ENCODE measurements at places on chromosomes 1 and 21. TPM values are rescaled to one million over a fixed set of nuclear protein-coding genes. Genes with fewer than 3 reads are reported as not detected.

Gene FALEC
- 1.2 TPM for total RNA-seq

Gene CAMK1G
- 2.1 TPM for total RNA-seq

GRCh38 chr21:31583498-31583897 lies 76.0 kb upstream of the SOD1 start:
- H3K36me3 ChIP-seq = no peaks in the 10 kb centered on the region
- DNase-seq = no peak
- H3K27me3 ChIP-seq = no peaks in the 10 kb centered on the region
- H3K4me3 ChIP-seq = no peak overlapping the region

- peaks cover 18% of the 10 kb centered on the region for H3K4me1 ChIP-seq
- H3K27me3 ChIP-seq = no peaks in the 10 kb centered on the region
- peak within 1 kb of the TSS; percentile 95 for H3K27ac ChIP-seq
Measured at GRCh38 chr1:153985941-153986761, at the start of gene RAB13. Gene RAB13 (minus strand): TSS chr1:153986339. CDS start chr1:153986236, 103 bp downstream.
